ENCODE measurements at places on chromosomes 11 and 22.
A peak's percentile ranks its signal among the peaks of the same experiment; 100 is the strongest.

- DNase-seq: peak; percentile 97
Observed at GRCh38 chr11:15918212-15918611, 438.1 kb downstream of the SOX6 start.

GRCh38 chr11:94641167-94641761, 74.1 kb downstream of the PIWIL4 start:
- no peak for DNase-seq

DNA sequence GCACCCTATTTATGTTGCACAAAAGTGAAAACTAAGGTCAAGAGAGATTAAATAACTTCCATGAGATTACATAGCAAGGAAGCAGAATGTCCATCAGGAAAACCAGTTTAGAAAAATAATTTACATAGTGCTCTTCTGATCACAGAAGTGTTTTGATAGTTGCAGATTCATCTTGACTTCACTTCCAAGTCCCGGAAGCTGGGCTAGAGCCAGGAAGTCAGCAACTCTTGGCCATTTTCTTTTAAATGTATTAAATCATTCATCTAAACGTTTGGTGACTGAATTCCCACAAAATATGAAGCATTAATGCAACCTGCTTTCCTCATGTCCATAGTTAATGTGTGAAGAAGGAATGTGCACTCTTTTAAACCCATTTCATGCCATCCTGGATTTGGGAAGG, 29.7 kb downstream of the APLP2 start:
- DNase-seq: no peak

GRCh38 chr11:126305699-126306098, 1.8 kb downstream of the DCPS start:
- DNase-seq: no peak

DNA sequence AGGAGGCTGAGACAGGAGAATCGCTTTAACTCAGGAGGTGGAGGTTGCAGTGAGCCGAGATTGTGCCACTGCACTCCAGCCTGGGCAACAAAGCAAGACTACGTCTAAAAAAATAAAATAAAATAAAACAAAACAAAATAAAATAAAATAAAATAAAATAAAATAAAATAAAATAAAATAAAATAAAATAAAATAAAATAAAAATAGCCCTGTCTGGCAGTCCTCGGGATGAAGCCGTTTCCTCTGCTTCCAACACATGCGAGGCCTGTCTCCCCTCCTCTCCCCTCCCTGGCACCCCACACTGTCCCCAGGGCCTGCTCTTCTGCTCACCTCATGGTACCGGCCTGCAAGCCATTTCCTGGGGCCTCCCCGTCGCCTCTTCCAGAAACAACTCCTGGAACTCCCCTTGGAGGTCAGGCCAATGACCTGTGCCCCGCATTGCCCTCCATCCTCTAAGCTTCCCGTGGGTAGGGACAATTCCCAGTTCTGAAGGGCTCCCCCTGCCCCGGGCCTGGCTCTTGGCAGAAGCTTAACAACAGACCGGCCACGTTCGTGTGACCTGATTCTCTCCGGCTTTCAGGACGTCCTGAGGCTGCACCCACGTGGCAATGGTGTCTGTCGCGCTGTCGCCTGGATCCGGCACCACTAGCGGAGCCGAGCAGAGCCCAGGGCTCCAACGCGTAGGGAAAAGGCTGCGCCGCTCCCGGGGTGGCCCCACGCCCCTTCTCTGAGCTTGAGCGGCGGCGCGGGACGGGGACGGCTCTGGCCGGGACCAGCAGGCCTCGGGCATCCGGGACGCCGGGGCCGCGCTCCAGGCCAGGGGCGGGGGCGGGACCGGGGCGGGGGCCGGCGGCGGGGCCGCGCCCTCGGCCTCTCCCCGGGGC, 456 bp upstream of the PARVB start:
- DNase-seq: no peak

- no peak for DNase-seq
Observed at GRCh38 chr11:44606472-44606871, 41.0 kb downstream of the CD82 start.

DNA sequence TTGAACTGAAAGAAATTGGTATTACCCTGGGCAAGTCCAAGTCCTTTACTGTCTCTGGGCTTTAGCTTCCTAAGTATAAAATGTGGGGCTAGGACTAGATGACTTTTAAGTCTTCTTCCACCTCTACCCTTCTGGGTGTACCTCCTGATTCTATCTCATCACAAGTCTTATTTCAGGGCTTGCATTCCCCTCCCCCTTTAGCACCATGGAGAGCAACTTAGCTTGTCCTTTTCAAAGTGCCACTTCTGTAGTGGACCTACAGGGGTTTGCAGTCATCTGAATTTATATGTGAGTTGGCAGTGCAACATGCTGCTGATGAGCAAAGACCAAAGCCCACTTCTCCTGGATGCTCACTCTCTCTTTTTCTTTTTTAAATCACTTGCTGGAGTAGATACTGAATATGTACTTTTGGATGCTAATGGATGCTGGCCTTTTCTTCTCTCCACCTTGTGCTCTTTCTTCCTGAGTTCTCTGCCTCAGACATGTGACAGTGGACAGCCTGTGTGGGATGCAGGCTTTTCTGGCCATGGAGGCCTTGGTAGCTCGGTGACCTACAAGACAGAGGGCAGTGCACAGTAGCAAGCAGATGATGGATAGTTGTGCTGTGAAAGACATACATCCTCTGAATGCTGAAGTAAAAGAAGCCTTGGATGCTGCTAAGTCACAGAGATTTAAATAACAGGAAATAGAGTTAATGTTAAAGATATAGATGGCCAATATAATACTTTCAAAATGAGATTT, 185.0 kb downstream of the NELL1 start:
- DNase-seq: no peak

GRCh38 chr22:24443668-24444067, 16.3 kb downstream of the ADORA2A start:
- DNase-seq: no peak

- DNase-seq: no peak
Observed at GRCh38 chr11:75269367-75269660, 28.7 kb downstream of the TPBGL start.

GRCh38 chr22:19148417-19149046, 1.6 kb downstream of the GSC2 start:
- DNase-seq: no peak

- DNase-seq: no peak
Observed at GRCh38 chr22:24441406-24442351, 14.3 kb downstream of the ADORA2A start.

DNA sequence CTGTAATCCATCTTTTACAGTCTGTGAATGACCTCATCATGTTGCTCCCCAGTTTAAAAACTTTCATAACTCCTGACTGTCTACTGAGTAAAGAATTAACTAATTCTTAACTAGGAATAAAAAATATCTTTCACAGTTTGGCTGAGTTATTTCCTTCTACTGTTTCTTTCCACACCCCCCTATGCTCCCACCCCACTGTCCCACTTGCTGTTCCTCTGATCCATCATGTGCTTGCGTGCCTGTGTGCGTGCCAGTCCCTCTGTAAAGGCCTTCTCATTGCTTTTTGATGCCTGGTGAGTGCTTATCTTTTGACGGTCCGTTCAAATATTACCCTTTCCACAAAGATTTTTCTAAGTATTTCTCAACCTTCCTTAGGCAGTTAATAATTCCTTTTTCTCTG, 55.6 kb downstream of the ATG16L2 start:
- no peak for DNase-seq

- DNase-seq: no peak
Observed at GRCh38 chr22:33038836-33039235, 19.3 kb downstream of the SYN3 start.

DNA sequence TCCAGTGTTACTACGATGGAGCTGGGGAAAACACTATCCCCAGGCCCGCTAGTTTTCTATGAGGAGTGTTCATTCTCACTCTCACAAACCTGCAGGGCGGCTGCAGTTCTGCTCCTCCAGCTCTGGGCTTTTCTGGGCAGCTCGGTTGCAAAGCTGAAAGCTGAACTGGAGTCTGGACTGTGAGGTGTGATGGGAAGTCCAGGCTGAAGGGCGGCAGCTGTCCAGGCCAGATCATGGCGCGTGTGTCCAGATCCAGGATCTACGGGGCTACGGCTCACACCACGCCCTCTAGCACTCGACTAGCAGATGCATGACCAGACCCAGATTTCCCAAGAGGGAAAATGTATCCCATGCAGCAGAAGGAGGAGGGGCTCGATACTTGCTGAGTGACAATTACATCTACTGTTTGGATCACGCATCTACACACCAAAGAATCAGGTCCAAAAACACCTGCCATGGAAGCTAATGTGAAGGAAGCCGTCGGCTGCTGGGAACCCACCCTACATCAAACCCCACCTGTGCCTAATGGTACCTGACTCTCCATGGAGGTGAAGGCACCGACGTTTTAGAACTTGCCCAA, 555.0 kb downstream of the BRD1 start:
- DNase-seq: no peak

DNA sequence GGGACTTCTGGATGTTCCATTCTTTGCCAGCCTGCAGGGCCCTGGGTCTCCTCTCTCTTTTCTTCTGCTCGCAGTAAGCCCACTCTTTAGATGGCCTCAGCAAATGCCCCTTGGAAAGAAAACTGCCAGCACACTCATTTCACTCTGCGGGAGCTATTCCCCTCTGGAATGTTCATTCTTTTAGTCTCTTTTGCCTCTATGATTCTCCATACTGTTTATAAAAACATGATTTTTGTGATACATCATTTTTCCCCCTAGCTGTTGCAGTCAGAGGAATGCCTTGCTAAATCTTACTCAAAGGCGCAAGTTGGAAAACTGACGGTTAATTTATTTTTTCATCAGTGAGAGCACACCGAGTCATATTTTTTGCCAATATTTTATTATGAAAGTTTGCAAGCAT, 184.9 kb downstream of the SNX19 start:
- no peak for DNase-seq

DNA sequence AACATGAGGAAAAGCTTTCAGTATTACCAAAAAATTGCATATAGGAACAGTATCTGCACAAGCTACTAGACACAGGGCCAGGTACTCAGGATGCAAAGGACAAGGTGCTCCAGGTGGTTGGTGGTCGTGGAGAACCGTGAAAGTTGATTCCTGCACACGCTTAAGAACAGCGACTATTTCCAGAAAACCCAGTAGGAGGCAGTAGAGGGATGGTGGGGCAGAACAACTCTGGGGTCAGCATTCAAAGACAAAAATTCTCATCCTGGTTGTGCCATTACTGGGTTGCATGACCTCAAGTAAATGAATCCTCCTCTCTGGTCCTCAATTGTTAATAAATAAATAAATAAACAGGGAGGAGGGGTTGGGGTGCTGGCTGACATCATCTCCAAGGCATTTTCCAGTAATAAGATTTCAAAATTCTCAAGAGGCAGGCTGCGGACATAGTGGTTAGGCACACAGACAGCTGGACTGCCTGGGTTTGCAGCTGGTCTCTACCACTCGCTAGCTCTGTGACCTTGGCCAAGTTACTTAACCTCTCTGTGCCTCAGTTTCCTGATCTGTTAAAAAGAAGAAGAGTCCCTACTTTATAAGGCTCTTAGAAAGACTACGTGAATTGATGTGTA, 89.6 kb downstream of the ISX start:
- DNase-seq: no peak

GRCh38 chr11:20066013-20066782, 94.1 kb downstream of the DBX1 start:
- DNase-seq: no peak

GRCh38 chr11:6584528-6584927, 18.9 kb downstream of the RRP8 start:
- no peak for DNase-seq

- no peak for DNase-seq
Observed at GRCh38 chr11:1869427-1870325, 16.8 kb downstream of the LSP1 start.

DNA sequence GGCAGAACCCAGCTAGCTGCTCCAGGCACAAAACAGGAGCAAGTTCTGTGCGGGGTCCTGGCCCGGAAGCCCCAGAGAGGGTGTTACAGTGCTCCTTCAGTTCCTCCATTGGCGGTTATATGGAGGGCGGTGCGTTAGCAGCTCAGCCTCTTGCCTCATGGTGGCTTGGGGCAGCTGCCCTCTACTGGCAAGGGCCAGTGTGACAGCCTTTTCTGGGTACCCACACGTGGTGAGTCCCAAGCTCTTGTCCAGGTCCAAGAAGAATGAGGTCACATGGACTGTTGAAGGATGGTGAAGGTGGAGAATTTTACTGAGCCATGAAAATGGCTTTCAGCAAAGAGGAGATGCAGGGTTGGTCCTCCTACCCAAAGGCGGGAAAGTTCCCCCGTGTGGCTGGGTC, 100.5 kb downstream of the WT1 start:
- no peak for DNase-seq

DNA sequence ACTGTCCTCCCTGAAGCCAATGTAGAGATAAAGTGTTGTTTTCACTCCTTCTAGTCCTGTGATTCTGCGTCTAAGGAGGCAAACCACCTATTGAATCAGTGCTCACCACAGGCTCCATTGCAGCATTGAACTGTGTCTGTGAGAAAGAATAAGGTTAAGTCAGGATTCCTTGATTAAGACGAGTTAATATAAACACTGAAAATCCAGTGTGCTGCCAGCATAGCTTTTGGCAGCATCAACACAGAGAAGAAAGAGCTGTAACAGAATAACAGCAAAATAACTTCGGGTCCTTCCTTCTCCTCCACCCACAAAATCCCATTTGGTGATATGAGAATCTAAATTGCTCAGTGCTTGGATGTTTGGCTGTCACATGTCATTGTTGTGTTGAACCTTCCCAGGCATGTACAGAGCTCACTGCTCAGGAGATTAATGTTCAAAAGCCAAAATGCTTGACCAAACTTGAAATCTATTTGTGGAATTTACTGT, 185.2 kb upstream of the DDI1 start:
- no peak for DNase-seq

GRCh38 chr22:47162865-47163264, 400.4 kb downstream of the TBC1D22A start:
- DNase-seq: no peak

- DNase-seq: no peak
Observed at GRCh38 chr11:38824573-38824972, 2226.5 kb upstream of the RAG2 start.

DNA sequence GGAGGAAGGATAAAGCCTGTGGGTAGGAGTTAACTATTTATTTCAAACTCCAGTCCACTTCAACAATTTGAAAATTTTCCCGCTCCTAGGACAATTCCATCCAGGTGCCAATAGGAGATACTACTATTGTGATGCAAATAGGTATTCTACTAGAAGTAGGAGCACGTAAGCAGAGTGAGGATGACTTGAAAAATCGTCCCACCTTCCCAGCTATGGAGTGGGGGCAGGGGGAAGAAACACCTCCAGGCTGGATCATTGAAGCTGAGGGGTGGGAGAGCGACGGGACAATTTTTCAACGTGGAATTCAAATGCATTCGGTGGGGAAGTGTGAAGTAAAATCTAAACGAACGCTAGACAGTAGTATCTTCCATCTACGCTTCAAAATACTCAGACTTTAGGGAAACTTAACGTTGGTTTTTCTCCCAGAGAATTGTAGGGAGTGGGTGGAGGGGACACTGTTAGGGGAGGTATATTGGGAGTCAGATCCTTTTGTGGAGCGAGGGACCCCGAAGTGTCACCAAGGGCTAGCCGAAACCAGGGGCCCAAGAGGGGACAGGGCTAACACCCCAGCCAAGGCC, 523 bp upstream of the ARHGAP42 start:
- DNase-seq: no peak

- DNase-seq: peak; percentile 11
Observed at GRCh38 chr11:106156290-106156937, 79.0 kb downstream of the AASDHPPT start.

Data from NCI-H345 (cell line).